ENCODE measurements at places on chromosomes 11 and 22.

DNA sequence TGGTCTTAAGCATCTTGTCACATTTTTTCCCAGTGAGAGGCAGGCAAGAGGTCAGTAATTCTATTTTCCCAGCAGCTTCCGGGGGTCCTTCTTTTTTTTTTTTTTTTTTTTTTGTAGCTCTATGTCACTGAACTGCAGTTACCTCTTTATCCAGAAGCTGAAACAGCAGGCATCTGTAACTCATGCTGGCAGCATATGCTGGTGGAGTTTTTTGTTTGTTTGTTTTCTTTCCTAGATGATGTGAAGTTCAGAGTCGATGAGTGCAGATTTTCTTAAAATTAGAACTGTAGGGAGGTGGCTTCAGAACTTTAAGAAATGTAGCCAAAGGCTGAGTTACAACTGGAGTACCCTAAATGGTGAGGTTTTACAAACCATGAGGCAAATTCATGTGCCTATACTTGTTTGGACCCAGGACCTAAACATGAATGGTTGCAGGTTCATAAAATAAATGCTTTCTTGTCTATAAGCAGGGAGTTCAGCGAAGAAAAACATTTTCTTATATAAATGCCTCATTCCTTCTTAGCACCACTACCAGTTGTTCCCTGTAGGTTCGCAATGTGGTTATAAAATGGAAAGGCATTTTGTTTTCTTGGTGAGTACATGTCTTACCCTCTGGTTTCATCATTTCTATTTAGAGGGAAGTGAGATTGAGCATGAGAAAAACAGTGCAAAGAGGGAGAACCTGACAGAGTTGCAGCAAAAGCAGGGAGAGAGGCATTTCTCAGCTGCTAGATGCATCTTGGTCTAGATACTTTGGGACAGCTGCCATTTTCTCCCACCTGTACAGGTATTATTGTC is 84.0 kb downstream of the TRIM44 start:
- peak overlapping the region; percentile 8 for H3K27ac ChIP-seq
- no peak for DNase-seq
- H3K4me1 ChIP-seq, result peaks cover 5% of the 10 kb centered on the region
- no peaks in the 10 kb centered on the region for H3K27me3 ChIP-seq
- no peak overlapping the region for H3K4me3 ChIP-seq

- H3K4me3 ChIP-seq, result no peak overlapping the region
- no peaks in the 10 kb centered on the region for H3K4me1 ChIP-seq
- H3K27ac ChIP-seq, result no peak overlapping the region
Observed at GRCh38 chr22:47547881-47548650, 785.6 kb downstream of the TBC1D22A start.

- no peak overlapping the region for H3K4me3 ChIP-seq
- H3K27me3 ChIP-seq, result peaks cover 2% of the 10 kb centered on the region
- no peak overlapping the region for H3K27ac ChIP-seq
- H3K36me3 ChIP-seq, result no peaks in the 10 kb centered on the region
- H3K4me1 ChIP-seq, result peaks cover 9% of the 10 kb centered on the region
Observed at GRCh38 chr11:92266806-92267205, 42.2 kb downstream of the FAT3 start.

- no peak overlapping the region for H3K4me3 ChIP-seq
- H3K36me3 ChIP-seq, result no peaks in the 10 kb centered on the region
Observed at GRCh38 chr11:86205421-86206336, 38.9 kb upstream of the EED start.

DNA sequence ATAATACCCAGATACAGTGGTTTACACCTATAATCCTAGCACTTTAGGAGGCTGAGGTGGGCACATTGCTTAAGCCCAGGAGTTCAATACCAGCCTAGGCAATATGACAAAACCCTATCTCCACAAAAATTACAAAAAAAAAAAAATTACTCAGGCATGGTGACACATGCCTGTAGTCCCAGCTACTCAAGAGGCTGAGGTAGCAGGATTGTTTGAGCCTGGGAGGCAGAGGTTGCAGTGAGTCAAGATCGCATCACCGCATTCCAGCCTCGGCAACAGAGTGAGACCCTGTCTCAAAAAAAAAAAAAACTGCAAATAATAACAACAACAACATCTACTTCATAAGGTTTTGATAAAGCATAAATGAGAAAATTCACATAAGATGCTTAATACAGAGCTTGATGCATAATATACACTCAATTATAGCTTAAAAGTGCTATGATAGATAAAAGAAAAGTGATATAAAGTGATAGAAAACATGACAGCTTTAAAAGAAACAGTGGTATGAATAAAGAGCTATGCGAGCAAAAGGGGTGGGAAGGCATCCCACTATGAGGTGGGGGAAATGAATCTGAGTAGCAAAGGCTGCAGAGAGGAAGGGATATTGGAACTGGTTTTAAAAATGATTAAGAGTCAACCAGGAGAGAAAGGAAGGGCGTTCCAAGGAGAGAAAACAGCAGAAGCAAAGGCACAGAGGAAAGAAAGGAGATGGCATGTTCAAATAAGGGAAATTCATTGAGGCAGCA is 197.6 kb downstream of the KIF18A start:
- DNase-seq, result no peak
- no peak overlapping the region for H3K27ac ChIP-seq
- no peak overlapping the region for H3K4me3 ChIP-seq
- no peaks in the 10 kb centered on the region for H3K36me3 ChIP-seq
- H3K27me3 ChIP-seq, result peaks cover 2% of the 10 kb centered on the region

DNA sequence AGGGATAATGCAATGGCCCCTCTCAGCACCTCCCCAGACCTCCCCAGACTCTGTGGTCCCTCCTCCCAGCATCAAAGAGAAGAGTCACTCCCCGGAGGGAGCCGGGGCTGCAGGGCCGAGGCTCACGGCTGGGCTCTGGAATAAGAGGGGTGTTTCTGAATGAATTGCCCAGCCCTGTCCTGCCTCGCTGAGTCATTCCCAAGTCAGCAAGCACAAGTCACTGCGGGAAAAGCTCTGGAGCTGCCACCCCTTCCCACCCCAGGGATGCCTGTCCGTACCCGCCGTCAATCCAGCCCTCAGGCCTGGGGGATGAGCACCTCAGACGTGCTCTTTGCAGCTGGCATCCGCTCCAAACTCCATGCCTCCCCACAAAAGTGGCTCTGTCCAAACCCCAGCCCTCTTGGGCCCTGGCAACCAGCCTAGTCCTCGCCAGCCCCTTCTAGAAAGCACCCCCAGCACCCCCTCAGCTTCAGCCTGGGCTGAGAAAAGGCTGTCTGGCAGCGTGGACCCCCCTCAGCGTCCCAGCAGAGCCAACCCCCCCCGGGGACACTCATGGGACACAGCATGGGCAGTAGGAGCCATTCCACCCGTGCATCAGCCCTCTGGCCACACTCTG is 22.7 kb downstream of the CELSR1 start:
- H3K4me1 ChIP-seq, result no peaks in the 10 kb centered on the region
- no peak for DNase-seq
- H3K4me3 ChIP-seq, result no peak overlapping the region
- H3K36me3 ChIP-seq, result no peaks in the 10 kb centered on the region

DNA sequence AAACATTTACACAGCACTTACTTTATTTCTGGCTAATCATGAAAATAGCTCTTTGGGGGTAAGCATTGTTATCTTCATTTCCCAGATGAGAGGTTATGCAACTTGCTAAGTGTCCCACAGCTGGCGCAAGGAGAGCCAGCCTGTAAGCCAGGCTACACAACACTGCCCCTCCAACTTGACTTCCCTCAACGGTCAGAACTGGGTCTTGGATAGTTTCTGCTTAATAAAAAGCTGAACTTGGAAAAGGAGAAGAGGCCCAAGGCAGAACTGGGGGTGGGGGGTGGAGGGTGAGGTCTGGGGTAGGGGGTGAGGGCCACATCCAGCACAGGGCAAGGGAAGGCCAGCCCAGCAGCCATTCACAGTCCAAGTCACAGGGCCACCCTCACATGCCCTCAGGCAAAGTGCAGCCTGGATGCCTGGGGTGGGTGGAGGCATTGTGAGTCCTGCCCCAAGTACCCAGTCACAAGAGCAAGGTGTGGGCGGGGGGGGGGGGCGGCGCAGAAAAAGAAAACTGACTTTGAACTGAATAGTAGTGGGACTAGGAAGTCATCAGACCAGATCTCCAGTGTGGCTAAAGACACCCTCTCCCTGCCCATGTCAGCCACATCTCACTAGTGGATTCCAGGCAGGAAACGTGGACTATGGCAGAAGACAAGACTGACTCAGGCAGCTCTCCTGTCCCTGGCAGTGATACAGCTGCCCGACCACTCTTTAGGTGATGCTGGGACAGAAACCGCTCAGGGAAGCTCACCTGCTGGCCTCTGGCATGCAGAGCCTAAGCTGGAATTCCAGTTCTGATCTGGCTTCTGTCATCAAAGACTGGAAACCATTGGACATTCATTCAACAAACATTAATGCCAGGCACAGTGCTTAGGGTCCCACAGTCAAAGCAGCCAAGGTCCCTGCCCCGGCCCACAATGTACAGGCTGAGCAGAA is 52.4 kb downstream of the PACSIN2 start:
- H3K4me3 ChIP-seq, result no peak overlapping the region
- no peaks in the 10 kb centered on the region for H3K36me3 ChIP-seq
- no peaks in the 10 kb centered on the region for H3K27me3 ChIP-seq
- H3K27ac ChIP-seq, result no peak overlapping the region
- DNase-seq, result no peak

GRCh38 chr11:118198370-118198769 is 21.9 kb upstream of the SCN2B start:
- H3K36me3 ChIP-seq, result no peaks in the 10 kb centered on the region
- H3K27ac ChIP-seq, result no peak overlapping the region
- H3K4me3 ChIP-seq, result peak overlapping the region; percentile 22
- H3K4me1 ChIP-seq, result no peaks in the 10 kb centered on the region
- H3K27me3 ChIP-seq, result no peaks in the 10 kb centered on the region
- peak; percentile 87 for DNase-seq

DNA sequence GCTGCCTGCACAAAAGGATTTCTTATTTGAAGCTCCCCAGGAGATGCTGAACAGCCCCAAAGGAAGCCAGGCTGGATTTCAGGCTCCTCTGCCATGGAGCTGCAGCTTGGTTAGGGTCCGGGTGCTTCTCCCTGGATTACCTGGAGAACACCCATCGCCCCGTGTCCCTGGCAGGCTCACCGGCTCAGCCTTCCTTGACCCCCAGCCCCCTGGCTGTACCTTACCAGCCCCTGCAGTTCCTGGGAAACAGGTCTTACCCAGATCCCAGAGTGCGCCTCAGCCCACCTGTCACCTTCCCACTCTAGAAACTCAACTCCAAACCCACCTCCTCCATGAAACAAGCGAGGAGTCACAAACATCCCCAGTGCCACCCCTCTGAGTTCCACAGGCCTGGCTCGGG is 45.3 kb upstream of the CD5 start:
- H3K27me3 ChIP-seq, result peaks cover 3% of the 10 kb centered on the region
- no peak for DNase-seq
- no peaks in the 10 kb centered on the region for H3K36me3 ChIP-seq
- H3K4me1 ChIP-seq, result peaks cover 18% of the 10 kb centered on the region
- no peak overlapping the region for H3K27ac ChIP-seq

GRCh38 chr11:40032331-40032730 is 1427.1 kb downstream of the LRRC4C start:
- no peaks in the 10 kb centered on the region for H3K36me3 ChIP-seq
- H3K4me1 ChIP-seq, result no peaks in the 10 kb centered on the region
- H3K27me3 ChIP-seq, result no peaks in the 10 kb centered on the region
- no peak overlapping the region for H3K4me3 ChIP-seq
- H3K27ac ChIP-seq, result no peak overlapping the region
- DNase-seq, result no peak

DNA sequence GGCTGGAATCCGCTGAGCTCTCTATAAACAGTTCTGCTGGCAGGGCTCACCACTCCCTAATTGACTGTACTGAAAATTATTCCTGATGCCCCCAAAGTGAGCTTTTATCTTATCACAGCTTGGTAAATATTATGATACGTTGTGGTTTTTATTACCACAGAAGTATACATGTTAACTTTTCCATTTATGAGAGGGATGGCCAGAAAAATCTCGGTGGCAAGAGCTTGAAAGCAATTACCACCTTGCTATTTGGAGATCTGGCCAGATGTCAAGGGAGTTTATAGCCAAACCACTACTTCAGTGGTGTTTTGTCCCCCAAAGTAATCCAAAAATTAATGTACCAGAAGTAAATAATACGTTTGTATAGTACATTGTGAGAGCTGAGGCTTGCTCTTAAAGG is 75.4 kb upstream of the RCN1 start:
- no peak overlapping the region for H3K4me3 ChIP-seq
- DNase-seq, result no peak
- H3K27me3 ChIP-seq, result peaks cover 2% of the 10 kb centered on the region
- no peaks in the 10 kb centered on the region for H3K36me3 ChIP-seq
- H3K27ac ChIP-seq, result no peak overlapping the region

DNA sequence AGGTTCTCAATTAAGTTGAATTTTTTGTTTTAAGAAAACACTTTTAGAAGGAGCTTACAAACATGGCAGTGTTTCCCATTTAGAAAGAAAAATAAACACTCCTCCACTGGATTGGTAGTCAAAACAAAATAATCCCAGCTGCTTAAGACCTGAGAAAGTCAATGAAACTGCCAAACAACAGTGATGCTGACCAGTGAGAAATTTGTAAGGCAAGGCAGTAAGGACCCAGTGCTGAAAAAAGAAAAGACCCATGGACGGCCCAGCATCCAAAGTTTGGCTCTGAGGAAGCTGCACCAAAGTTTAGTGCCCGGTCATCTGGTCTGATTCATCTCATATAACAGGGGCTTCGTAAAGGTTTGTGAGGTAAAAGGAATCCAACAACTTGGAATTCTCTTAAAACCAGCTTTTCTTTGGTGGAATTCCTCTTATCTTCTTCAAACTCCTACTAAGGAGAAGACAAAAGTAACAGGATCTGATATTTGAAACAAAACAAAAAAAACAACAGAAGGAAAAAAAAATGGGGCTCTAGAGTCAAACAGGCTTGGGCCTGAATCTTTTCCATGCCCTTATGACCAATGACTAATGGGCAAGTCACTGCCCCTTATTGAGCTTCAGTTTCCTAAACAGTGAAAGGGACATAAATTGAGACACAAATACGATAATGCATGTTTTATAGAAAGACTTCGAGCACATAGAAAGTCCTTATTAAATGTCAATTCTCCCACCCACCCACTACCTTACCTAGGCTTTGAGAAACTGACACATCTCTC is 383.0 kb upstream of the NARS2 start:
- no peak overlapping the region for H3K27ac ChIP-seq
- DNase-seq, result no peak
- H3K4me1 ChIP-seq, result peaks cover 44% of the 10 kb centered on the region
- peaks cover 2% of the 10 kb centered on the region for H3K27me3 ChIP-seq
- no peak overlapping the region for H3K4me3 ChIP-seq

GRCh38 chr11:119266517-119267255 is 50.2 kb downstream of the MCAM start:
- no peak for DNase-seq
- no peak overlapping the region for H3K4me3 ChIP-seq
- no peaks in the 10 kb centered on the region for H3K36me3 ChIP-seq
- H3K27ac ChIP-seq, result no peak overlapping the region
- H3K27me3 ChIP-seq, result no peaks in the 10 kb centered on the region

- no peak for DNase-seq
- H3K27me3 ChIP-seq, result no peaks in the 10 kb centered on the region
- H3K4me1 ChIP-seq, result no peaks in the 10 kb centered on the region
- H3K4me3 ChIP-seq, result no peak overlapping the region
- no peak overlapping the region for H3K27ac ChIP-seq
Observed at GRCh38 chr11:6738590-6738989, 33.2 kb downstream of the OR2AG2 start.
